CD4-positive, alpha-beta T cell treated with Interleukin-21 for 1 hour (primary cell): ENCODE measurements at places on chromosomes 12 and 14.

DNA sequence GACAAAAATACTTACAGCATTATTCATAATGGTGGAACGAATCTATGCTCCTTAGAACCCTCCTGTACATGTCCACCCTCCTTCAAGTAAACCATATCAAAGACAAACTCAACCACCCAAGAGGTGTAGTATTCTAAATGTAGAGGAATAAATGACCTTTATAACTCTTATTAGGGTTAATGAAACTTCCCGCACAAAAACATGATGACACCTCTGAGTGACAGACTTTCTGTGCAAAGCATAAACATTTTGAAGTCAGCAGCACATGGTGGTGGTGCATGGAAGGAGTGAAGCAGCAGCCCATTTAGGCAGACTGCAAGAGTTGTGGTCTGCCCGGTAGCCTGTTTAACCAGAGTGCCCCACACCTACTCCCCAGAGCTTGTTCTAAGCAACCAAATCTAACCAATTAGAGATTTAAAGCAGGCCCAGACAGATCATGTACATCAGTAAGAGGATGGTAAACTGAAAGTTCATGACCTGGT lies 615 bp upstream of the ASB8 start:
- DNase-seq = peak; percentile 9

GRCh38 chr14:90604356-90604755 lies 207.5 kb downstream of the CALM1 start:
- no peak for DNase-seq

GRCh38 chr14:90966493-90966892 lies 93.9 kb downstream of the RPS6KA5 start:
- no peak for DNase-seq

DNA sequence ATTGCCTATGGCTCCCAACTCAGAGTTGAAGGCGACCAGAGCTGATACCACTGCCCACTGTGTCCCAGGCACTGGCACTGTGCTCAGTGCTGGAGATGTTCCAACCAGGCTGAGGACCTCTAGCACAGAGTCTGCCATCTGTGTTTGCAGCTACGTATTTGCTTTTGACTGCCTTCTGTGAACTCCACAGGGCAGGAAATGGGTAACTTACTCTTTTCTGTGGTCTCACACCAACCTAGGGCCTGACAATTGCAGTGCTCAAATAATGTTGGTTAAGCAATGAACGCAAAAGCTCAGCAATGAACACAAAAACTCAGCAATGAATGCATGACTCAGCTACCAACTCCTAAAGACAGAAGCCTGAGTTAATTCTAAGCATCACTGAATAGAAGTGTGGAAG lies 202.8 kb downstream of the NUAK1 start:
- peak; percentile 2 for DNase-seq

DNA sequence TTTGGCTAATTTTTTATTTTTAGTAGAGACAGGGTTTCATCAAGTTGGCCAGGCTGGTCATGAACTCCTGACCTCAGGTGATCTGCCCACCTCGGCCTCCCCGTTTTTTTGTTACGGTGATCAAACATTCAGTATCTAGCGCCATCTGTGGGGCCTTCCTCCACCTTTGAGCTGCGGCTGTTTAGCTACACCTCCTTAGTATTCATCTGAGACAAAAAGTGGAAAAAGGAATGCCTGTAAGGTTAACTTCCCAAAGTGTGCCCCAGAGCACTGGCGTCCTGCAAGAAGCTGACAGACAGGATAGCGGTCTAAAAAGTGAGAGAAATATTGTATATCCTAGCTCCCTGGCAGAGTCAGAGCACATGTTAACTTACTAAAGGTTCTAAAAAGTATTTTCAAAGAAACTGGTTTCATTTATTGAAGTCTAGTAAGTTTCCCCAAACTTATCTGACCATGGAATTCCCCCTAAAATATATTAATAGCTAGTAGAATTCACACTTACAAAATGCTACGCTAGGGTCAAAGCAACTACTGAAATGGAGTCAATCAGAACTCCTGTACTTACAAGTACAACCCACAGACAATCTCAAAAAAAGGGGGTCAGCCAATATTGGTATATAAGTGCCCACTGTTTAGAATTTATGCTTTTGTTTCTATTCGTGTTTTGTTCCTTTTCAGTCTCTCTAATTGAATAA lies 59.1 kb downstream of the DUSP16 start:
- DNase-seq = peak; percentile 68

- no peak for DNase-seq
Observed at GRCh38 chr12:50195832-50196231, 28.7 kb upstream of the CERS5 start.

GRCh38 chr12:62844915-62845314 lies 90.0 kb downstream of the PPM1H start:
- DNase-seq = no peak

- DNase-seq = no peak
Observed at GRCh38 chr12:71276541-71276940, 118.7 kb upstream of the TSPAN8 start.
